ENCODE measurements at places on chromosomes 5 and 9.

GRCh38 chr9:111759762-111760639 is 34.7 kb downstream of the SHOC1 start:
- no peak for DNase-seq

- no peak for DNase-seq
Observed at GRCh38 chr9:90857855-90858254, 56.2 kb downstream of the SYK start.

DNA sequence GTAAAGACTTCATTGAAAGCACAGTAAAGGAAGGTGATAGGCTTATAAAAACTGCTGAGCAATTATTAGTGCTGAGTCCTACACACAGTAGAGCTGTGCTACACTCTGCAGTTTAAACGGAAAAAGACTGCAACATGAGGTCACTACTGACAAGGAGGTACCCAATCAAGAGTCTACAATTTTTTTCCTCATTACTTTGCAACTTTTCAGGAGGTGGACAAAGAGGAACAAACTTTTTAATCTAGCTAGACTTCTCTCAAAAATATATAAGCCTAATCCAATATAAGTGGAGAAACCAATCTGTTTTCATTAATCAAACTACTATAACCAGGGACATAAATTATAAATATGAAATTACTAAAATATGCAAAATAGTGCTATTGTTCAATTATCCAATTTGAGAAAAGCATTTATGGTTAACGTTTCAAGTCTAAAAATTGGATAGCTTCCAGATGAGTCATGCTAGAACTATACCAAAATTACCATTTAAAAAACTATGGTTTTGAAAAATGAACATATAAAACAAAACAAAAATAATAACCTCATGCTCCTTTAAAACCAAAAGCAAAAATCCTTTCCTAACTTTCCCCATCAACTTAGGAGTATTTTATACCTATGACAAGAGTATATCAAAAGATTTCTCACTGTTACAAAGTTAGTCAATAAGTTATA is 37.7 kb downstream of the FAM13B start:
- DNase-seq: no peak

GRCh38 chr9:72856972-72857623 is 95.8 kb downstream of the ALDH1A1 start:
- no peak for DNase-seq

DNA sequence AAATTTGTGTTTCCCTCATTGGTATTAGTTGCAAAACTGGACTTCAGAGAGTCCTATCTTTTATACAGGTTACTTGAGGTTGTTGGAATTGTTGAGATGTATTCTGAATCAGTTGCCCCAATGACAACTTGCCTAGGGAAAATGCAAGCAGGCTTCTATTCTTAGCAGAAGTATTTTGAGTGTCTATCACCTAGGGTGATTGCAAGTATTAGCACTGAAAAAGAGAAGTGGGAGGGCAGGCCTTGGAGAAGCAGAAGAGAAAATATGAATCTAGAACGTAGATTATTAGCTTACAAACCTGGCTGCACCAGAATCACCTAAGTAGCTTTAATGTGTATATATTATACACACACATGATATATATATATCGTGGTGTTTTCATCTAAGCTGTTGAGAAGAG is 43.2 kb downstream of the ADAMTS12 start:
- DNase-seq: no peak

- DNase-seq: no peak
Observed at GRCh38 chr5:135423146-135423845, 23.9 kb downstream of the DCANP1 start.

- DNase-seq: no peak
Observed at GRCh38 chr5:137282216-137282615, 216.9 kb downstream of the SPOCK1 start.

DNA sequence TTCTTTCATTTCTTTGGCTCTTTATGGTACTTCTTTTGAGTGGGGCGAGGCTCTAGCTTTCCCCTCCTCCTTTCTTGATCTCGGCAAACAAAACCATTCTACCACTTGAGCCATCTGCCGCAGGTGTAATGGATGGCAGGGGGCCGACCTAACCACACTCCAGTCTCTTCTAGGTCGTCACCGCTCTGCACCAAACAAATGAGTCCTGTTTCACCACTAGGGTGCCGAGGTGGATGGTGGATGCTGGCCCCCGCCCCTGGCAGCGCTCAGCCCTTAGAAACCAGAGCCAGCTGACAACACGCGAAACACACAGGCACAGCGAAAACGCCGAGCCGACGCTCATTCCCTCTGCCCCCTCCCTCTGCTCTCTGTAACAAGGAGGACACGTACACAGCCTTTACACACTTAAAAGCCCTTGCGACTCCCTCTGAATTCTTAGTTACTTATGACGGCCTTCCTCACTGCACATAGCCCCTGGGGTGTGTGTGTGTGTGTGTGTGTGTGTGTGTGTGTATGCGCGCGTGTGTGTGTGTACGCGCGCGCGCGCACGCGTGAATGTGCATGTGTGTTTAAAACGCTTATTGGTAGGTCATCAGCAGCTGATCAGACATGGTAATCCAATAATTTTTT is 199.4 kb downstream of the MEF2C start:
- DNase-seq: no peak

- DNase-seq: no peak
Observed at GRCh38 chr9:26437056-26437711, 455.4 kb downstream of the CAAP1 start.

GRCh38 chr9:135049460-135049859 is 38.0 kb upstream of the OLFM1 start:
- DNase-seq: no peak

- DNase-seq: no peak
Observed at GRCh38 chr9:12702160-12702758, 9.1 kb downstream of the TYRP1 start.

- DNase-seq: no peak
Observed at GRCh38 chr9:84218322-84218721, 122.2 kb downstream of the SLC28A3 start.

GRCh38 chr9:127212453-127212852 is 52.1 kb upstream of the GARNL3 start:
- no peak for DNase-seq

DNA sequence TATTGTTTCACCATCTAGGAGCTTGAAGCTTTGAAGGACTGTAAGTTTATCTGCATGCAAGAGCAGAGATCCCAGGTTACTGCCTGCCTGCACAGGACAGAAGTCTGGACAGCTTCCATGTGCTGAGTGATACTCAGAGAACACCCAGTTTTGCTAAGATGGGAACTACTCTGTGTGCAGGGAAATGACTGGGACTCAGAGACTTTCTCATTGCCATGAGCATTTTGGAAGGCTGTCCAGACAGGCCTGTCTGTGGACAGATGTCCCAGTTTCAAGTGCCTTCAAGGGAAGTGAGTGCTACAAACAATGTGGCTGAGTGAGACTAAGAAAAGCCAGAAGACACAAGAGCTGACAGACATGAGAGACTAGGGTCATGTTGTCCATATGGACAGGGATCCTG is 19.2 kb upstream of the ZNF131 start:
- DNase-seq: no peak

DNA sequence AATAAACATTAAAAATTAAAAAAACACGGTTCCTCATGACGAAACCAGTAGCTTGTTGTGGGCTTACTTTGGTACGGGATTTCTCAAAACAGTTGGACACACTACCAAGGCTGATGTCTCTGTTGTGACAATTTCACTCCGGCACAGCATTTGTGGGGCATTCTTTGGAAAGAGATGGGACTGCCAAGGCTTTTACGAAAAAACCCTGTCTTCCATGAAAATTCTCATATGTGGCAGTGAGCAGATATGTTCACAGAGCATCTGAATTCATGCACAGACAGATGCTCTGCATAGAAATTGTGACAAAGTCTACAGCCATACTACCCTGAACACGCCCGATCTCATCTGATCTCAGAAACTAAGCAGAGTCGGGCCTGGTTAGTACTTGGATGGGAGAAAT is 17.8 kb upstream of the SHROOM1 start:
- no peak for DNase-seq

DNA sequence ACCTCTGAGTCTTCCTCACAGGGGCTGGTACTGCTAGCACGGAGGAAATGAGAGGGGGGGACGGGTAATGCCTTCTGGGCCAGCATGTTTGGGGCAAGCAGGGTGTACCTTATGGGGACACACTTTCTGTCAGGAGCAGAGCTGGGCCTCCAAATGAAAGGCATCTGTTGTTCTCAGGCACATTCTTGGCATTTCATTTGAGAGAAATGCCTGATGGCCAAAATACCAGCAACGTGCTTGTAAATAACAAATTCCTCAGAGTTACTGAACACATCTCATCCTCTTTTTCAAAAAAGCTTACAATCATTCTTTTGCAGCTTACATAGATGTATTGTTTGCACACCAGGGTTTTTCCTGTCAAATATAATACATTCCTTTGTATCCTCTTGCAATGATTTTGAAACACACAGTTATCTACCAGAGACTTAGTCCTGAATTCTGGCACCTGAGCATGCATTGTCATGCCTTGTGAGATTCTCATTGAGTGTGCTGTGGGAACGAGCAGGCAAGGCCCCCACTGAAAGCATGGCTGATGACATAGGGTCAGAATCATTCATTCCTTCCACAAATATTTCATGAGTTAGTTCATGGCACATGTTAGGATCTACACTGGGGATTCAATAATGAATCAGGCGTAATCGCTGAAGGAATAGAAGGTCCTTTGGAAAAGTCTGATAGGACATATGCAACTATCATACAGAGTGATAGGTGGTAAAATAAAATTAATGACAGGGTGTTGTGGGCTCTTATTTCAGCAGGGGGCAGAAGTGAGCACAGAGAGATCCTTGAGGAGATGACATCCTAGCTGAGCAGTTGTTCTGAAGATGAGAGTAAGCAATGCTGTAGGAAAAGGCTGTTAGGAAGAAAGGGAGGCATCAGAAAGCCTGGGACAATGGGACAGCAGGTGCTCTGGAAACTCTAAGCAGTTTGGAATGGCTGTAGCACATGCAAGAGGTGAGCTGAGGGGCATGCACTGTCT is 260.9 kb upstream of the TUT7 start:
- no peak for DNase-seq

Data from mucosa of descending colon (tissue), 3 donors.